ENCODE measurements at places on chromosomes 11 and 22.

- no peak for DNase-seq
Measured at GRCh38 chr11:57567515-57568329, at the start of gene UBE2L6. TSS of gene UBE2L6 (minus strand) at chr11:57567672. CDS start at chr11:57567611, 61 bp downstream.

DNA sequence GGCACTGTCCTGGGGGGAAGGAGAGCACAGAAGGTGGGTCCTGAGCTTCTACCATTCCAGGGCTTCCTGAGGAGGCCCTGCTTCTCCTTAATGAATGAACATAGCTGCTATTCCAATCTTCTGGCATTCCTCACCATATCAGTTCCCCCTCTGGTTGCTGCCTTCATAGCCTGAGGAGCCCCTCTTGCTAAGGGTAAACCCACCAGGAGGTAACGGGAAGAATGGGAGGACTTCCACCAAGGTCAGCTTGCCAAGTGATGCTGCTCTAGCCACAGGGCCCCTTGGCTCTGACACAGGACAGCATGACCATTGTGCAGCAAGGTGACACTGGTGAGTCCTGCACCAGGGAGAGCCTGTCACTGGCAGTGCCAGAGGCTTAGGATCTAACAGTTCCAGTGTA, 1022.5 kb downstream of the TBC1D22A start:
- DNase-seq: no peak

DNA sequence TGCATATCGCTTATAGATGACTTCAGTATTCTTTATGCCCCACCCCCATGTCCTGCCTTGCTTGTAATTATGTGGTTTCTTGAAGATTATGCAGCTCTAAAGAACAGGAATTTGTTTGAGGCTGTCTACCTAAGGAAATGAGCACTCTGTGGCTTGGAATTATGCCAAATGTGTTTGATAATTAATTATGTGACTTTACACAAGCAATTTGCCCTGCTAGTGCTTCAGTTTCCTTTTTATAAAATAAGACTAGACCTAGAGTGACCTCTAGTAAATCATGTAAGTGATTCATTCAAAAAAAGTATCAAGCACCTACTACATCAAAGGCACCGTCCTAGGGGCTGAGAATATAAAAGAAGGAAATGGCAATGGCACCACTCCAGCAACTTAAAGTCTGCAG, 491.5 kb upstream of the KIRREL3 start:
- DNase-seq: no peak

DNA sequence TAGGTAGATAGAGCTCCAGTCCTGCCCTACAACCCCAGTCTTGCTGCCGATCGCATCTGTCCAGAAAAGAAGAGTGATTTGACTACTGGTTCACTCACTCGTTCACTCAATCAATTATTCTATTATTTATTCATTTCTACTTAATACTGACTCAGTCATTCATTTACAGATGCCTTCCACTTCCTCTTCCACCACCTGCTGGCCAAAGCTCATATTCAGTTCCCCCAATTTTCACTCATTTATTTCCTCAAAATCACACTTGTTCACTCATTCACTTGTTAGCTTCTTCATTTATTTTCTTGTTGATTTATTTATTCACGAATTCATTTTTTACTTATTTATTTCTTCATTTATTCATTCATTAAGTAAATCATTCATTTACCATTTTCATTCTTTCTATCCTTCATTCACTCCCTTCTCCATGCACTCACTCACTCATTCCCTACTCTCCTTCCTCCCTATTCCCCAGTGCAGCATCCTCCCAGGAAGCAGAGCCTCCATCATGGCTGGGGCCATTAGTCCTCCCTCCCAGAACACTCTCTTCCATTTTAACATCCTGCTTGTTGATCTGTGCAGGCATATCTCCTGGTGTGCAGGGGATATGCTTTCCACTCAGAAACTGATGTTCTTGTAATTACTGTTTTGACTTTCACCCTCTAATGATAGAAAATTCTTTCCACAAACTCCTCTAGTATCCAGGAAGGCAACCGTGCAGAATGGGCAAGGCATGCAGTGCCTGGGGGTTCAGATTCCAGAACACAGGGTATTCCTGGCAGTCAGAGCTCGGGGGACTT, 281.0 kb downstream of the TENM4 start:
- DNase-seq: no peak

GRCh38 chr11:46431211-46431610, 39.6 kb upstream of the CHRM4 start:
- no peak for DNase-seq

- no peak for DNase-seq
Measured at GRCh38 chr11:83695046-83695445, 408.9 kb upstream of the CCDC90B start.

GRCh38 chr22:30188911-30189310, 57.6 kb downstream of the LIF start:
- no peak for DNase-seq

- DNase-seq: no peak
Measured at GRCh38 chr11:134364261-134364660, 32.5 kb downstream of the GLB1L2 start.

- DNase-seq: peak; percentile 32
Measured at GRCh38 chr22:23053051-23053707, 17.1 kb upstream of the GNAZ start.

- no peak for DNase-seq
Measured at GRCh38 chr11:78195917-78196560, 7.3 kb downstream of the USP35 start.

GRCh38 chr11:72338741-72339140, 94.8 kb upstream of the PHOX2A start:
- no peak for DNase-seq

DNA sequence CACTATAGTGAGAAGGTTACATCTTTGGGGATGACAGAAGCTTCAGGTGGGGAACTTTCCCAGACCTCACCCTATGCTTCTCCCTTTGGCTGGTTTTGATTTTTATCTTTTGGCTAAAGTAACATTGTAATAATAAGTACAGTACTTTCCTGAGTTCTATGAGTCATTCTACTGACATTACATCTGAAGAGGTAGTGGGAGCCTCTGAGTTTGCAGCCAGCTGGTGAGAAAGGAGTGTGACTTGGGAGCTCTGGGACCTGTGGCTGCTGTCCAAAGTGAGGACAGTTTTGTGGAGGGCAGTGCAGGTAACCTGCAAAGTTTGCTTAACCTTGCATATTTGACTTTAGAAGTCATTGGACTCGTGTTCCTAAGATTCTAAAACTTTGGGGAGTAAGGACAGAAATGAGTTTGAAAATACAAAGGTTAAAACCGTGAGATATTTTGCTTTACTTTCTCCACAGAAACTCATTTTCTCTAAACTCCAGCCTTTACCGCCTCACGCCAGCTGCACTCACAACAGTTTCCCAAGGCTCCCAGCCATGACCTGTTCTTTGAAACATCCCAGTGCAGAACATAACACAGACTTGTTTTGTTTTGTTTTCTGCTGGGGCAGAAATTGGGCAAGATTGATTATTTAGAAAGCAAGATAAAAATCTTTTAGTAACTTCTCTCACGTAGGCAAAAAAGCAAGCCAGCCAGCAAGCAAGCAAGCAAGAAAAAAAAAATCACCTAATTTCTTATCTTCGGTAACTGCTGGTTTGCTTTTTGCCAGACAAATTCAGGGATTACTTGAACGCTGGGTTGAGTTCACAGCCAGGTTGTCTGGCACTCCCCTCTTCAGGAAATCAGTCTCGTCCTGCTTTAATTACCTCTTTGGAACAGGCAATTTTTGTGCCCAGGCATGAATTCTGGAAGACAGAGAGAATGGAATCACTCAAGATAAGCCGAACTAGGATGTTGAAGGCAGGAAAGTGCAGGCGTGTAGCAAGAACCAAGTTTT, 478.3 kb upstream of the ISX start:
- peak; percentile 62 for DNase-seq

GRCh38 chr11:2697866-2698265, 1.9 kb downstream of the KCNQ1OT1 start:
- no peak for DNase-seq

GRCh38 chr11:120686516-120686915, 175.0 kb downstream of the GRIK4 start:
- no peak for DNase-seq

- DNase-seq: no peak
Measured at GRCh38 chr11:132851247-132851646, 681.1 kb downstream of the OPCML start.

DNA sequence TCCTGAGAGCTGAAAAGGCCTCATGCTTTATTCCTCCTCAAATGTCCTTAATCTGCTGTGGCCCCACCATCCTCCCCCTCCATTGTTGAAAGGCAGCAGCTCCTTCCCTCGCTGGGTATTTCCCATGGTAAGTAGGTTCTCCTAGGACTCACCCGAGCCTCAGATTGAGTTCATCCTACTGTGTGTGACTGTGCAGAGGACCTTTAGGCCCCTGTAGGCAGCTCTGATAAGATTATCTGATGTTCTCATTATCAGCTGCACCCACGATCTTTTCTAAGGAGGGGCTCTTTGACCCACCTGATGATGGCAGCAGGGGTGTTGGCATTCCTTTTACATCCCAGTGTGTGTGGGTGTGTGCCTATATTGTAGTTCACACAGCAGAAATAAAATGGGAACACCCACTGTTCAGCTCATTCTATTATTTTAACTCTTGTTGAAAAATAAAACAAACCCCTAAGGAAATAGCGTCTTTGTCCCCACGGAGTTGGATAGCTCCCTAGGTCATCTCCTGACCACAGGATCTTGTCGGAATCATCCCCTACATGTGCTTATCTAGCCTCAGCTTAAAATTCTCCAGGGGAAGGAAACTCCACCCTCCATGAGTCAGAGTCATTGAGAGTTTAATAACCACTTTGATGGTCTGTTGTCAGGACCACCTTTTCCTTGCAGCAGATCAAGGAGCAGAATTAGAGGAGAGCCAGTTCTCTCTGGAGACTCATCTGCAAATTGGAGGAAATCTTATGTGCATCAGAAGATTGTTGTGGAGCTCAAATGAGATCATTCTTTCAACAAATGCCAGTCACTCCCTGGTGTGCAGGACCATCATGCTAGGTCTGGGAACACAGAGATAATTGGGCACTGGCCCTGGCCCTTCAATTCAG, 19.3 kb downstream of the ENDOD1 start:
- DNase-seq: peak; percentile 26

DNA sequence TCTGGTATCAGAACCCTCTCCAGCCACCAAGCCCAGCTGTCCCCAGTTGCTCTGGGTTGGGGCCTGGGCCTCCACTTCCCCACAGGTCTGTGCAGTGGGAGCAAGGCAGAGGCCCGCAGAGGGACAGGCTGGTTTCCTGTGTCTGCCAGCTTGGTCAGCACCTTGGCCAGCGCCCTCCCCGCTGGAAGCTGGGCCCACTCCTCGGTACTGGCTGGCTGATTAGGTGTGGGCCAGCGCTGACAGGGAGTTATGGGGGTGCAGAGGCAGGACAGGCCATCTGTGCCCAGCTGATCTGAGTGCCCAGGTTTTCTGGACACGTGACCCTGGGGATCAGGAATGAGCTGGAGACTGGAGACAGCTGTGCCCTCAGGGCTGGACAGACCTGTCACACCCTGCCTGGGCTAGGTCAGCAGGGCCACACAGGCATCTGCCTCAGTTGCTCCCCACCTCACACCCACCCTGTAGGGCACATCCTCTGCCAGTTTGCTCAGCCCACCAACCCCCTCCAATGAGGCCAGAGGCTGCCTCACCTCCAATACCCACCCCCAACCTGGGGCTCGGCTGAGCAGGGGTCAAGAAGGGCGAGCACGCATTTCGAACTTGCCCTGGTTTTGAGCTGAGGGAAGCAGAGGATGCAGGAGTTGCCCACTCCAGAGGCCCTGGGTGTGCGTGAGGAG, 175.3 kb downstream of the IGLL1 start:
- DNase-seq: peak; percentile 91

GRCh38 chr11:119691020-119691666, 37.9 kb downstream of the NECTIN1 start:
- DNase-seq: no peak

- no peak for DNase-seq
Measured at GRCh38 chr11:25483915-25484635, 847.9 kb upstream of the ANO3 start.

DNA sequence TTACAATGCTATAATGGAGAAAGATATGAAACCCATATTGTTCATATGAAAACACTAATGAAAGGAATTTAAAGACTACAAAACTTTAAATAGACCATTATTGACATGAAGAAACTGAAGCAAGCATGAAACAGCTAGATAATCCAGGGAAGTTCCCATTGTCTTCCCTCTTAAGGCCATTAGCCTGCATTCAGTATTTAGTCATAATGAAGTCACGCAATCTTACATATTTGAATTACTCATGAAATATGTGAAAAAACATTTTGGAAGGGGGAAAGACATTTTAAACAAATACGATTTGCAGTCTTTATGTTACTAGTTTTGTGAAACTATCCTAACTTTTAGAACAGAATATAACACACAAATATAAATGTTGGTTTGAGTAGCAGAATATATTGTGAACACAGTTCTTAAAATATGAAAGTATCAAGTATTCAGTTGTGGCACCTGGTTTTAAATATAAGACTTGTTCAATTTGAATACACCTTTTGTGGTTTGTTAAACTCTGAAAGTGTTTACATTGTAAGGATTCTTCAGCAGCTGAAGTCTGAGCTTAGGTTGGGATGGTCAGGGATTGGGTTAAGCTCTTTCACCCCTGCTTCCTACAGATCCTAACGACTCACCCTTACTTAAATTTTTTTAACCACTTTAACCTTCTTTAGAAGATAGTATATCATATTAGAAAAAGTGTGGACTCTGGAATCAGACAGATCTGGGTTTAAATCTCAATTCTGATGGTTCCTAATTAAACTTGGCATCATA, 500.3 kb upstream of the TENM4 start:
- no peak for DNase-seq

- no peak for DNase-seq
Measured at GRCh38 chr11:40291741-40292140, 1167.7 kb downstream of the LRRC4C start.

- no peak for DNase-seq
Measured at GRCh38 chr22:48577691-48578090, 1250.0 kb downstream of the BRD1 start.

DNA sequence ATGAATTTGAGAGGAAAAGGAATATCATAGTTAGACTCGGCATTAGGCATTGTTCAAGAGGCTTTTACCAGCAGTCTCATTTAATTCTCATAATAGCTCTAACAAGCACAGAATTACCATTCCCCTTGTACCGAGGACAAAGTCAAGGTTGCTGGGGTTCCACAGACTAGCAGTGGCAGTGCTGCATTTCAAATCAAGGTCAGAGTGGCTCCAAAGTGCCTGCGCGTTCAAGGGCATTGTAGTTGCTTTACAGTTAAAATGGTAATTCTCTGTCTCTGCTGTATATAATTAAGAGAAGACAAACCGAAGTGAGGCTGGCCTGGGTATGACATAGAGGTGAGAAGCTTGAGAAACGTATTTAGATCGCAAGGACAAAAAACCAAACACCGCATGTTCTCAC, 40.4 kb upstream of the TP53AIP1 start:
- DNase-seq: peak; percentile 14

GRCh38 chr22:23470811-23471389, 109.2 kb downstream of the IGLL1 start:
- no peak for DNase-seq

- no peak for DNase-seq
Measured at GRCh38 chr11:119513806-119514170, 90.8 kb upstream of the THY1 start.
